ENCODE measurements at places on chromosomes 2 and 18.

DNA sequence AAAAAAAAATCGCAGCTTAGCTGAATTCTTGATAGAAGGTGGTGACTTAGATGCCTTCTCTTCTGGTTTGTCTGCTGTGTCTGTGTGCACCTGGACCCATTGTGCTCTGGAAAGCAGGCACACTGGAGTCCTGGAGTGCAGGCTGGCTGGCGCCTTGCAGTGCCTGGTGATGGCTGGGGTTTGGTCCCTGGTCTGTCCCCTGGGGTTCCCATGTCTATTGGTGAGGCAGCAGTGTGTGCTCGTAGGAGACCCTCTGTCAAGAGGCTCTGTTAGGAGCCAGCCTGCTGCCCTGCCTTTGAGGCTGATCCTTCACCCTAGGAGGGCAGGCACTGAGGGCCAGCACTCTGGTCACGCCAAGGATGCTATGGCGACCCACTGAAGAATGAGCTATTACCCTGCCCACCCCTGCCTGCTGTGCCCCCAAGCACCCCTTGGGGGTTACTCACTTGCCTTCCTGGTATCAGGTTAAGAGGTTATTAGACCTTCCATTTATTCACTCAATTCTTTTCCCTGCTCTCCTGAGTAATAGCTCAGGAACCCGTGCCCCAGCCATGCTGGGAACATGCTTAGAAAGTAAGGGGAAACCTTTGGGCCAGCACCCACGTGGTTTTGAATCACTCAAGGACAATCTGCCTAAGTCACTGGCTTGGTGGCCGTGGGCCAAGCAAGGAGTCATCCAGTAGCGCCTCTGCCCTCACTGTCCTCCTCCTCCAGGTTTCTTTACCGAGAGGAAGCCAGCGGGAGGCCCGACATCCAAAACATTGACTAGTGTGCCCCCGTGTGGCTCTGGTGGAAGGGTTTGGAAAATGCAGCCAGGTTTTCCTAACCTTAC, 284.5 kb downstream of the PRKCE start:
- DNase-seq: peak; percentile 99
- H3K4me3 ChIP-seq: no peak overlapping the region

GRCh38 chr2:208892203-208892602, 485.6 kb downstream of the PTH2R start:
- DNase-seq: no peak
- H3K36me3 ChIP-seq: no peaks in the 10 kb centered on the region
- H3K4me1 ChIP-seq: peaks cover 5% of the 10 kb centered on the region
- no peaks in the 10 kb centered on the region for H3K27me3 ChIP-seq

GRCh38 chr2:75204833-75205232, 5.5 kb upstream of the TACR1 start:
- no peak overlapping the region for H3K4me3 ChIP-seq
- no peak overlapping the region for H3K27ac ChIP-seq
- H3K4me1 ChIP-seq: no peaks in the 10 kb centered on the region
- DNase-seq: no peak
- H3K36me3 ChIP-seq: no peaks in the 10 kb centered on the region
- H3K27me3 ChIP-seq: peaks cover 79% of the 10 kb centered on the region

DNA sequence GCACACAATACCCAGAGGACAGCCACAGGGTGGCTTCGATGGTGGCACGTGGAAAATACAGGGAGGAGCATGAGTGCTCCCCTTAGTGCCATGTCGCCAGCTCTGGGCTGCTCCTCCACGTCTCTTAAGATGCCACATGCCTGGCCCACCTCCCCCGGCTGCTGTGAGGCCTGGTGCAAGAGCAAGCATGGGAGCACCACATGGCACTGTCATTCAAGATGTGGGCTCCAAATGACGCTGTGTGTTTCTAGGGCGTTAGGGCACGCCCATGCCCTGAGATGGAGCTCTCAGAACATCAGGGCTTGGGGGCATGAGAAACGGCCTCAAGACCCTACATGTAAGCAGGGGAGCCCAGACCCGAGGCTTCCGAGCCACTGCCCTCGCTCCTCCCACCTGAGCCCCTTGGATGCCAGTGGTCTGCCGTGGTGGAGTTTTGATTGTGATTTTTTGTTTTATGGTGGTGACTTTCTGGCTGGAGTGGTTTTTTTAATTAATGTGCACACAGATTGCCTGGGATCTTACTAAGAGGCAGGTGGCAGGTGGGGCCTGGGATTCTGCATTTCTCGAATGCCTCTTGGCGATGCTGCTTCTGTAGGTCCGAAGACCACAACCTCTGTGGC, 239.3 kb downstream of the GBX2 start:
- H3K27ac ChIP-seq: no peak overlapping the region
- H3K4me3 ChIP-seq: no peak overlapping the region
- H3K27me3 ChIP-seq: no peaks in the 10 kb centered on the region
- DNase-seq: no peak
- peaks cover 14% of the 10 kb centered on the region for H3K36me3 ChIP-seq
- H3K4me1 ChIP-seq: no peaks in the 10 kb centered on the region

- H3K4me1 ChIP-seq: no peaks in the 10 kb centered on the region
- no peak for DNase-seq
- no peak overlapping the region for H3K4me3 ChIP-seq
- no peak overlapping the region for H3K27ac ChIP-seq
These were observed 80.4 kb downstream of the MTA3 start for GRCh38 chr2:42648796-42649195.

GRCh38 chr2:164044622-164045021, 308.8 kb upstream of the FIGN start:
- H3K27me3 ChIP-seq: no peaks in the 10 kb centered on the region
- H3K27ac ChIP-seq: no peak overlapping the region
- no peak overlapping the region for H3K4me3 ChIP-seq
- peak; percentile 79 for DNase-seq
- no peaks in the 10 kb centered on the region for H3K4me1 ChIP-seq

DNA sequence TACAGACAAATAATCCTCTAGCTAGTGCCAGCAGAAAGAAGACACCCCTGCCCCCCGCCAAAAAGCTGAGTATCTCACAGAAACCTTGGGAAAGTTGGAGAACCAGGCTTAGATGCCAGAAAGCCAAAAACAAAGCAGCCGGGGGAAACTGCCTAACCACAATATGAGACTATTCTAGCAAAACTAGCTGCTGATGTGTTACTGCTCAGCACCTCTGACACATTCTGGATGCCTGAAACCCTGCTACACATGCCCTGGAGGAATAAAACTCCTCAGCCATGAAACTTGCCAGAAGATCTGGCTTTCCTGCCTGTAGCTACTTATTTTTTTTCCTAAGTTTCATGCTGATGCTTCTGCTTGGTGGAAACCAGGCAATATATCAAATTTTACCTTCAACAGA, 122.7 kb upstream of the GCFC2 start:
- H3K27ac ChIP-seq: no peak overlapping the region
- peaks cover 6% of the 10 kb centered on the region for H3K4me1 ChIP-seq
- DNase-seq: peak; percentile 45

DNA sequence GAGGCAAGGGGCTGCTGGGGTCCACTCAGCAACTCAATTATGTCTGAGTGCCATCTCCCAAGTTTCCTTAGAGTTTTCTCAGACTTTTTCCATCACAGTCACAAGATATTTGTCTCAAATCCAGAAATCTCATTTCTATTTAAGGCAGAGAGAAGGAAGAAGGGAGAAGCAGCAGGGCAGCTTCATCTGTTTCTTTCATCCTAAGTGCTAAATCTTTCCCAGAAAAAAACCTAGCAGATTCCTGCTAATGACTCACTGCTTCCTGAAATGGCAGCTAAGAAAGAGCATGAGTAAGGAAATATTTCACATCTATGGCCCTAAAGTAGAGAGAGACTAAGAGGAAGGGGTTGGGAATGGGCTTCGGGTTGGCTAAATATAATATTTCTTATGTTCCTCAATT, 88.0 kb downstream of the KYNU start:
- peaks cover 5% of the 10 kb centered on the region for H3K4me1 ChIP-seq
- H3K27me3 ChIP-seq: no peaks in the 10 kb centered on the region
- no peak overlapping the region for H3K4me3 ChIP-seq
- no peak for DNase-seq
- peaks cover 100% of the 10 kb centered on the region for H3K36me3 ChIP-seq
- H3K27ac ChIP-seq: no peak overlapping the region

DNA sequence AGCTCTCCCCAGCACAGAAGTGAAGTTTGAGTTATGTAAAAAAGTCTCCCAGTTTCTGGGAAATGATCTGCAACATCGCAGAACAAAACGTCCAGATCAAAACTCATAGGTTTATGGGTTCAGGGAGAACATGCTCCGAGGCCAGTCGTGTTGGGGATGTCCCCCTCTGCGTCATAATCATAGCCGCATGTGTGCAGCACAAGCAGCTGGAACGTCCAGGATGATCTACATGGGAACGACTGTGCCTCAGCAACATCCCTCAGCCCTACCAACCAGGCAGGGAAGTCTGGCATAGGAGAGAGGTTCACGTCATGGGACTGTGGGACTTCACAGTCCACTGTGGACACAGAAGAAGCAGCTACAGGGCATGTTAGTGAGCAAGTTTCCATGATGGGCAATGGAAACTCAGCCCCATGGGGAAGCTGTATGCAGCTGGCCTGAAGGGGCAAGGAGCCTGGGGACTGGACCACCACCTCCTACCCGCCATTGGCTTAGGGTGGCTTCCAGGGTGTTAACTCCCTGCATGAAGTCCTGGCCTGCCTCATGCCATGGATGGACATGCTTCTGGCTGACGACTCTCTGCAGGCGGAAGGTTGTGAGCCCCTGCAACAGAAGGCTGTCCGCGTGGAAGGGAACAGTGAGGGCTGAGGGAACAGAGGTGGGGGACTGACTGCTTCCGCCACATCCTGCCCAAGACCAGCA, 96.9 kb downstream of the COPS8 start:
- DNase-seq: no peak
- no peak overlapping the region for H3K4me3 ChIP-seq
- H3K27ac ChIP-seq: no peak overlapping the region
- H3K36me3 ChIP-seq: no peaks in the 10 kb centered on the region
- H3K27me3 ChIP-seq: no peaks in the 10 kb centered on the region

- no peak overlapping the region for H3K27ac ChIP-seq
- H3K27me3 ChIP-seq: no peaks in the 10 kb centered on the region
- peaks cover 28% of the 10 kb centered on the region for H3K36me3 ChIP-seq
- H3K4me3 ChIP-seq: no peak overlapping the region
These were observed 129.8 kb downstream of the BCL2L11 start for GRCh38 chr2:111250448-111251030.

DNA sequence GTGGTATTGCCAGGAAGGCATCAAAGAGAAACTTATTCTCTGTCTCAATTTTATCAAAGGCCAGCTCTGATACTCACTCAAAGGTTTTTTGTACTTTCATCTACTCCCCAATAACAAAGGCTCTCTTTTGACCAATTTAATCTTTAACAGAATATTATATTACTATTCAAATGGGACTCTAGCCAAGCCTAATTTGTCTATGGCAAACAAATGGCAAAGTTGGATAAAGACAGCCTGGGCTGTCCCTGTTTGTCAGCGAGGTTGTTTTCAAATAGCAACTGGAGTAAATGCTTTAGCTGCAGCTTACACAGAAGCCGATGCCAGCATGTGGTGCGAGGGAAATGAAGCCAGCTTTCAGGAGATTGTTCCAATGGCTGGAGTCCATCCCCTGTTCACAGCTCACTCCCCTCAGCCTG, 80.1 kb upstream of the CTNNA2 start:
- no peaks in the 10 kb centered on the region for H3K27me3 ChIP-seq
- H3K36me3 ChIP-seq: no peaks in the 10 kb centered on the region
- no peak overlapping the region for H3K27ac ChIP-seq
- no peak for DNase-seq

DNA sequence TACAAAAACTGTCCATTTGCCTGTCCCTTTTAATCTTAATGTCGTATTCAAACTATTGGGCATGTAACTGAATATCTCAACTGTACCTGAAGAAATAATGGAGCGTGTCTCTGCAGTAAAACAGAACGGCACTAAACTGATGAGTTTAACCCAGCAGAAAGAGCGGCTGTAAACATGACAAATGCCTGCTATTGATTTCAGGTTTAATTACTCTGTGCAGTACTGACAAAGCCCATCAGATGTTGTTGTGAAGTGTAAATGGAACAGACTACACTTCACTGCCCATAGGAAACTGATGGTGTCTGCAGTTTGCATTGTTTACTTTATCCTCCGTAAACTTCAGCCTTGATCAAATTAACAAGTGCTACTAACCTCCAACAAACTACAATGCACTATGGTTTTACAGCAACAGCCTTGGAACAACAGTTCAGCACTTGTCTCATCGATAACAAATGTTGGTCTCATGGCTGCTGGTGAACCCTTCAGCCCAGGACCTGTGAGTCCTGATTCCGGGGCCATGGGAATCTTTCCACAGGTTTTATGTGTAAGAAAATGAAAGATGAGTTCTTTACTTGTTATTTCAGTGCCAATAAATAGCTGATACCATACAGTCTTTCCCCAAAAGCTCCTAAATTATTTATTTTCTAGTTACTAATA, 316.5 kb downstream of the CCDC178 start:
- peaks cover 67% of the 10 kb centered on the region for H3K27me3 ChIP-seq
- no peak for DNase-seq
- no peaks in the 10 kb centered on the region for H3K4me1 ChIP-seq
- no peaks in the 10 kb centered on the region for H3K36me3 ChIP-seq

- no peak overlapping the region for H3K27ac ChIP-seq
- H3K27me3 ChIP-seq: no peaks in the 10 kb centered on the region
- H3K4me3 ChIP-seq: no peak overlapping the region
- H3K4me1 ChIP-seq: no peaks in the 10 kb centered on the region
- DNase-seq: no peak
These were observed 172.1 kb upstream of the LRRTM1 start for GRCh38 chr2:80476535-80477117.

- no peak overlapping the region for H3K27ac ChIP-seq
- DNase-seq: no peak
- no peaks in the 10 kb centered on the region for H3K36me3 ChIP-seq
- no peak overlapping the region for H3K4me3 ChIP-seq
These were observed 11.9 kb downstream of the TEX51 start for GRCh38 chr2:126910637-126911036.

- no peak overlapping the region for H3K4me3 ChIP-seq
- H3K36me3 ChIP-seq: no peaks in the 10 kb centered on the region
- H3K4me1 ChIP-seq: no peaks in the 10 kb centered on the region
- DNase-seq: no peak
- H3K27ac ChIP-seq: no peak overlapping the region
- H3K27me3 ChIP-seq: peaks cover 10% of the 10 kb centered on the region
These were observed 468.2 kb downstream of the TDRD15 start for GRCh38 chr2:21591926-21592325.

DNA sequence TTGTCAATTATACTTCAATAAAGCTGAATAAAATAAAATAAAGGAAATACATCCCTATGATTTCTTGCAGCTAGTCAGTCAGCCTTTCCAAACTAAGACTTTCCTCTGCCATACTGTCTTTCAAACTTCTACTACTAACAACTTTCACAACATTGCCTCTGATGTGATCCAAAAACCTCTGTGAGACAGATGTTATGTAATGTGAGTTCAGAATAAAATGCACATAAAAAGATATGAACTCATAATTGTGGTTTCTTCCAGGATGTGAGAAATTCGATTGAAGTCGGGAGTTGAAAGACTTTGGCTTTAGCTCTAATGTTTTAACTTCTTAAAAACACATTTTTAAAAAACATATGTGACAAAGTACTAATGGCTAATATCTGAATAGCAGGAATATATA, 98.7 kb downstream of the PIGN start:
- H3K27me3 ChIP-seq: no peaks in the 10 kb centered on the region
- no peak for DNase-seq
- H3K4me1 ChIP-seq: no peaks in the 10 kb centered on the region
- no peaks in the 10 kb centered on the region for H3K36me3 ChIP-seq

GRCh38 chr2:158969715-158970240, 1.3 kb downstream of the TANC1 start:
- H3K36me3 ChIP-seq: peaks cover 9% of the 10 kb centered on the region
- no peaks in the 10 kb centered on the region for H3K27me3 ChIP-seq
- peak overlapping the region; percentile 90 for H3K27ac ChIP-seq
- DNase-seq: peak; percentile 48
- peak overlapping the region; percentile 90 for H3K4me3 ChIP-seq

All from MCF 10A (cell line).